ENCODE measurements at places on chromosomes 2 and 18.

DNA sequence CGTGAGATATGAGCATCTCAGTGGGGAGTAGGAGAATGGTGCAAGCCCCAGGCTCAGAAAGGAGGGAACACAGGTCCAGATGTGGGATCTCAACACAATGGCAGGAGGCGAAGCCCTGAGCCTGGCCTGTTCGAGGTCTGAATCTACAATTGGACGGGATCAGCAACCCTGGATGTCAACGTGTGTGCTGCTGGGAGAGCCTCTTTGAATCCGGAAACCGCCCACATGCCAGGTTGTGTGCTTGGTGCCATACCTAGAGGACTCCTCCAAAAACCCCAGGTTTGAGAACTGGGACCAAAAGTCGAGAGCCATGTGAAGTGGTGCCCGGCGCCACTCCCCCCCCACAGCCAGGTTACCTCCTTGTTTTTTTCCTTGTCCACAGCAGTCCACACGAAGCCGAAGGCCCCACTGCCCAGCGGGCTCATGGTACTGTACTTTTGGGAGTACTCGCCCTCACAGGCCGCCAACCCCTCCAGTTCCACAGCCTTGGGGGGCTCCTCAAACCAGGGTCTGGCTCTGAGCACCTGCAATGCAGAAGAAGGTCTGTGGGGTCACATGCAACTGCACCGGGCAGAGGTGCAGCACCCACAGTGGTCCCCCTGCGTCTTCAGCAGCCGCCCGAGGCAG lies 20.4 kb upstream of the MTERF4 start:
- DNase-seq = no peak

DNA sequence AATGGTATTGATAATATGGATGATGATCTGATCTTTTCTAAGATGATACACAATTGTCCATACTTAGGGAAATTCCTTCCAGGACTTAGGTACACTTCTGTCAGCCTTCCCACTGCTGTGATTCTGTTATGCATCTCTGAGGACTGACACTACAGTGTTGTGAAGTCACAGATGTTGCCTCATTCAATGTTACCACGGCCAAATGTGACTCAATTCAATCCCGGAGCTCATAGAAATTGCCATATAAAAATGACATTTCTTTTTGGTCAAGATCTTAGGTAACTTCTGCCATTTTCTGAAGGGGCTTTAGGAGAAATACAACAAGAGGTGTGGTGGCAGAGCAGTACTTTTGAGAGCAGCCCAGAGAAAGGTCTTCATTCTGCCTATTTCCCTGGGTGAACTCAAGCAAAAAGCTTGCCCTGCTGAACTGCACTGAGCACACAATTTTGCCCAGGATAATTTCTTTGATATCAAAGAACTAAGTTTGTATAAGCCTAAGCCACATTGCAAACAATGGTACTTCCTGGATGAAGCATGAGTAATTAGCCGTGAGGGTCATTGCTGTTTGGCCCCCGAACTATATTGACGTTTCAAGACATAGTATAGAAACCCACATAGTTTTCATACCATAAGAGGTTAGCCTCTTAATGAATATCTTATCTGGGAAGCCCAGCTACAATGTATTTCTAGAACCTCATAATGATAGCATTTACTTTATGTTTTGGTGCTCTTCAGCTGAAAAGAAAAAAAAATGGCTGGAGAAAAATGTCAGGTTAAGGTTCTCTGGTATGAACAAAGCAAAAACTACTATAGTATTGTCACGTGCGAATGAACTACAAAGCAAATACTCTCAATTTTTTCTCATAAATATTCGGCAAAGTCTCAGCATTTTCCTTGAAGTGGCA lies 437.4 kb downstream of the MEIS1 start:
- DNase-seq = no peak

- no peak for DNase-seq
These were observed 163.5 kb downstream of the GLI2 start for GRCh38 chr2:120898961-120899750.

DNA sequence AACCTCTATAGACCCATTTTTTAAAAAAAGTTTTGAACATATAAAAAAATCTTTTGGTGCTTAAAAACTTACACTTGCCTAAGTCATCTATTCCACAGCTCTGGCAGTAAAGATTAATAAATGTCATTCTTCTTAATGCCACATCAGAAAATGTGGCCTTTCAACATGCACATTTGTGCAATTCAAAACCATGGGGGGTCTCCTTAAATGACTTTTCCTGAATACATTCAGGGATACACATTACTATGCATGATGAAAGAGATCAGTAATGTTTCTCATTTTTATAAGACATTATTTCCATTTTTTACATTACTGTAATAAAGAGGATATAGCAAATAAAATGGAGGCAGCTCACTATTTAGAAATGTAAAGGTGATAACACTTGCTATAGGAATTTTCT lies 142.3 kb downstream of the RBM43 start:
- no peak for DNase-seq

DNA sequence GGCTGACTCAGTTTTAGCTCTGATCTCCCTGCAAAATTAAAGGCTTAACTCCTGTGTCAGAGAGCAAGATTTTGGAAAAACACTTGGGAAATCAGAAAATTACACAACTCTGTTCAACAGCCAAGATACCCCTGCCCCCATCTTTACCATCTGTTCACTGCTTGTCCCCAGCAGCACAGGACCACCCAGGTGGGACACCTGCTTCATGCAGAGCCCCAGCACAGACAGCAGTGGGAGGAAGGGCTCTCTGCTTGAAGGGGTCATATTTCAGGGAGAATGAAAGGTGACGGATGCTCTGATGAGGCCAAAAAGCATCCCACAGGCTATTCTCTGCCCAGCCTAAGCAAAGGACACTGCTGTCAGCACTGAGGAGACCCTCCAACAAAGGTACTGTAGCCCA lies 584.6 kb upstream of the KLHL29 start:
- DNase-seq = no peak

DNA sequence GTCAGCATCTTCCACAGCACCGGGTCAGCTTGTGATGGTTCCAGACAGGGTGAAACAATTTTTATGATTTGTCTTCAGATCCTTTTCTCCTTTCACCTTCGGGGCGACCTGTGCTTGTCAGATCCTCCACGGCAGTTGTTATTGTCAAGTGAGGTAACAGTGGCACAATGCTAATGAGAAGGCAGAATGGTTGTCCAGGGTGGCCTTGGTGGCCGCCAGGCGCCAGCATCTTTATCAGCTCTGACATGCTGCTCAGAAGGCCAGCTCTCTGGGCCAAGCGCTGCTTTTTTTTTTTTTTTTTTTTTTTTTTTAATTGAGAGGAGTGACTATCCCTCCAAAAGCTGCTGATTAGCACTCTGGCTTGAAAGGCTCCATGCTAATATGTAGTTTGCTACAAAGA lies 52.3 kb upstream of the MGAT5 start:
- no peak for DNase-seq

- DNase-seq = no peak
These were observed 74.1 kb downstream of the MMADHC start for GRCh38 chr2:149513461-149513860.

GRCh38 chr18:683531-683930 lies 26.1 kb downstream of the TYMS start:
- DNase-seq = no peak

DNA sequence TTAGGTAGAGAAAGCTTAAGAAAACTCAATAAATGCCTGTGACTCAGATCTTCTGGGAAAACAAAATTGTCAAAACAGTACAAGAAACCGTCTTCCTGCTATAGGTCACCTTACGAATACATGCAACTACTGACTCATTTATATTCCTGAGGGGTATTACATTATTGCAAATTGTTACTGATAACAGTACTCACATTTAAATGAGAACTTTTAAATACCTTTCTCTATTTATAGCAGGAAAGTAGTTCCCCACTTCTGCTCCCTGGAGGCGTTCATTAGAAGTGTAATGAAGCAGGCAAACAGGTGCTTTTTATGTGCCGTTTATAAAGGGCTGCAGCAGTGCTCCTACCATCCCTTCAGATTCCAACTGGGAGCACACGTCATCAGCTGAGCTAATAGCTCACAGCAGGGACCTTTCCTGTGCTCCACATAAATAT lies 65.1 kb upstream of the RPRM start:
- DNase-seq = no peak

- DNase-seq = peak; percentile 38
These were observed 35.4 kb downstream of the PTPN18 start for GRCh38 chr2:130391058-130391871.

GRCh38 chr2:238289574-238289973 lies 1.2 kb upstream of the PER2 start:
- no peak for DNase-seq

DNA sequence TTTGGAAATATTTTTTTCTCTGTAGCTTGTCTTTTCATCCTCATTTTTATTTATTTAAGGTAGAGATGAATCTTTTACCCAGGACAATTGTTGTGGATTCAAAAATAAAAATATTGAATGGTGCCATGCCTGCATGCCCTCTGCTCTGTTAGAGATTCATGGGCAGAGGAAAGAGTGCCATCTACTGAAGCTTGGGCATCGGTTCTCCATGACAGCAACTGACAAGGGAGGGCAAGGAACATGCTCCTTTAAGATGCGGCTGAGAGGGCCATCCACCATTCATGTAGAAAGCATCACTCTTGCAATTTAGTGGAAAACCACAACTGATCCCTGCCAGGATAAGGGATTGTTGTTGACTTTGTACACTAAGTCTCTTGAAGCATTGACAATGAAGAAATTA lies 79.9 kb downstream of the PARD3B start:
- no peak for DNase-seq

DNA sequence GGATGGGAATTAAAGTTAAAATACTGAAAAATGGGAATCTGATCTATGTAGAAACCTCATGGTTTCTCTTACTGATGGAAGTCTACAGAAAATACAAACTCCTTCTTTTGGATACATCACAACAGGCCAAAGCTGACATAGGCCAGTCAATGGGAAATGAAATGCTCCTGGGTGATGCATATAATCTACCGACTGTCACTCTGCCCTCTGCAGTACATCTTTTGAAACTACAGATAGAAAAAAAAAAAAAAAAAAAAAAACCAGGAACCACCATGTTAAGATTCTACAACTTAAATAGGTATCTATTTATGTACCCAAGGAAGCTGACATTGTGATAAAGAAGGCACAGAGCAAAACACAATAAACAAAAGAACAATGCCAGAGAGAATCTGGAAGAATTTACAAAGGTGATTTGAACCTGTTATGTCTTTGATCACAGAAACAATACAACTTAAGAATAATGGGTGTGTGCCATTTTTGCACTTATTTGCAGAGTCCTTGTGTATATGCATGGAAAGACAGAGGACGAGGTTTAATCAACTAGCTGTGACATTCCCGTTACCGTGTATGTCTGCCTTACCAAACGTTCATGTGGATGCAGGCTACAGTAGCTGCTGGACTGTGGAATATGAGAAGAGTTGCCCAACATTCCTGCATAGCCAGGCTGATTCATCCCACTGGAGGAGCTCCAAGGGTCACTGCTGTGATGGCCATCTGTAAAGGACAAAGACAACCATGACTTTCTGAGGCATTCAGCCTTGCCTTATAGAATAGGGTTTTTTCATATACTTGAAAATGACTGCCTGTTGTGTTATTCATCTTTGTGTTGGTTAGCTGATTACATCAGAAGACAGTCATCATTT lies 312.7 kb downstream of the TCF4 start:
- DNase-seq = no peak

DNA sequence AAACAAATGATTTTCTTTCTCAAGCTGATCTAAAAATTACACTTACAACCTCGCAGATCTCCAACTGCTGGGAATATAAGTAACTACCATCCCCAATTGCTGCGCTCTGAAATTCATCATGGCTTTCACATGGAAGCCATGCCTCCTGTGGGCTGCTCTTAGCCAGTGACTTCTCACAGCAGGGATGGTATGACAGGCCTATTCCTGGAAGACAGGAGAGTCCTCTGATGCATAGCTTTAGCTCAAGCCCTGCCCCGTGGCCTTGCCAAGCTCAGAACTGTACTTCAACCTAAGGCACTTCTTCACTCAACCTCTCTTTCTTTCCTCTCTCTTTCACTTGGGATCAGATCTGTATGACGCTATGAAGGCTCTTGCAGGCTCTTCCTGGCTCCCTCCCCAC lies 12.6 kb upstream of the ELAC1 start:
- no peak for DNase-seq

GRCh38 chr2:96914332-96914731 lies 44.5 kb upstream of the SEMA4C start:
- no peak for DNase-seq

DNA sequence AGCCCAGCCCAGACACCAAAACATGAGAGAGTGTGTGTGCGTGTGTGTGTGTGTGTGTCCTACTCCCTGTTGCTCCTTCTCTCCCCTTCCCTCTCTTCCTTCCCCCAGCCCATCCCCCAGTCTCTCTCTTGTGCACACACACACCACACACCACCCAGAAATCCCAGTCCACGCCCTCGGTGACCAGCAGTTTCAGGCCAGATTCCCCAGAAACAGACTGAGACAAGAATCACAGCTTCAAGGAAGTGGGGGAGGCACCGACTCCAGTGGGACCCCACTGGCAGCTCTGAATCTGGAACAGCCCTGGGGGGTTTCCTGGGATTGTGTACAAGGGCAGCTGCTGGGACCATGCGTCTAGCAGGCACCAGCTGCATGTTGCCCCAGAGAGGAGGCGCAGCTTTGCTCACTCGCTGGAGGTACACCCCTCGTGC lies 113.5 kb downstream of the NDUFA10 start:
- no peak for DNase-seq

DNA sequence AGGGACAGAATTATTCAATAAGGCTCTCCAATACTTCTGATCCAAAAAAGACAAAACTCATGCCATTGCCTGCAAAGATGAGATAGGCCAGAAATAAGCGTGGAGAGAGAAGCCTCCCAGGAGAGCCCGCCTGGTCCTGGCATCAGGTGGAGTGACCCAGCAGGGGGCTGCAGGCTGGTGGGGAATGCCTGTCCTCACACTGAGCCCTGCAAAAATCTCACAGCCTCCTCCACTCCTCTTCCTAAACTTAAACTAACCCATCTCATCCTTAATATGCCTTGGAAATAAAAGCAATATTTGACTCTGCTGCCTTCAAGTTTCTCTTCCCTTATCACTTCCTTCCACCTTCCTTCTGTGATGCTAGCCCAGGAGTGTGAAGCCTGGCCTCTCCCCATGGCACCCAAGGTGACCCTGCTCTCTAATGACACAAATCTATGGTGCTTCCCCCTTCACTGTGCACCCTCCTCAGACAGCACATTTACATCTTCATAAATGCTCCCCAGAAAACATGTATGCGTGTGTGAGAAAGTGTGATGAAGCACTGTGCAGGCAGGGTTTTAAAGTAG lies 218.4 kb downstream of the ANAPC1 start:
- no peak for DNase-seq

GRCh38 chr2:199659207-199659606 lies 191.8 kb downstream of the FTCDNL1 start:
- no peak for DNase-seq

Measured in activated CD4-positive, alpha-beta T cell treated with anti-CD3 and anti-CD28 coated beads, Interleukin-2, amount 50 U/mL, for 24 hours (primary cell).